ENCODE measurements at places on chromosomes 6 and 20. TPM values are rescaled to one million over a fixed set of nuclear protein-coding genes. Genes with fewer than 3 reads are reported as not detected.

- DNase-seq, result no peak
Observed at GRCh38 chr6:163661272-163661671, 246.8 kb downstream of the QKI start.

- DNase-seq, result no peak
Observed at GRCh38 chr6:123042401-123042800, 46.4 kb downstream of the CLVS2 start.

GRCh38 chr6:14851281-14851680 is 394.6 kb upstream of the JARID2 start:
- no peak for DNase-seq

- DNase-seq, result no peak
Observed at GRCh38 chr6:38755207-38755606, 40.1 kb downstream of the DNAH8 start.

GRCh38 chr20:63495741-63496595 is 2.9 kb downstream of the EEF1A2 start:
- peak; percentile 87 for DNase-seq

GRCh38 chr6:140276133-140276532 is 901.7 kb upstream of the CITED2 start:
- no peak for DNase-seq

DNA sequence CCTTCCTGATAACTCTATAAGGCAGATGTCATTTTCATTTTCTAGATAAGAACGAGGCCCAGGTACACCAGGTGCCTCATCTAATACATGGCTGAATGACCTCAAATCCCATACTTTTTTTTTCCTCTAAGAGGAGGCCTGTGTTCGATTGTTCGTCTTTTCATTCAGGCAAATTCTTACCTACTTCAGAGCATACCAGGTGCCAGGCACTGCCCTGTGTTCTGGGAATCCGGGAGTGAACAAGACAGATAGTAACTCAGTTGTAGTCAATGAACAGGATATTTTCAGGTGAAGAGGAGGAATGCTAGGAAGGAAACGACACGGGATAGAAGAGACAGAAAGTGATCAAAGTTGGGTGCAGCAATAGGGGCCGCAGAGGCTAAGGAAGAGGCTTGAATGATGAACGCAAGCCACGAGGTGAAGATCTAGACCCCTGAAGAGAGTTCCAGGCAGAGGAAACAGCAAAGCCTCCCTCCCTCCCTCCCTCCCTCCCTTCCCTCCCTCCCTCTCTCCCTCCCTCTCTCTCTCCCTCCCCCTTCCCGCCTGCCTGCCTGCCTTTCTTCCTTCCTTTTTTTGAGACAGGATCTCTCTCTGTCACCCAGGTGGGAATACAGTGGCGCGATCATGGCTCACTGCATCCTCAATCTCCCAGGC is 150.1 kb upstream of the ZNF217 start:
- DNase-seq, result no peak

DACT2 gene
- 4.9 TPM for total RNA-seq

PMEPA1 gene
- total RNA-seq, result 29.8 TPM

ACTL10 gene
- 1.5 TPM for total RNA-seq

DNA sequence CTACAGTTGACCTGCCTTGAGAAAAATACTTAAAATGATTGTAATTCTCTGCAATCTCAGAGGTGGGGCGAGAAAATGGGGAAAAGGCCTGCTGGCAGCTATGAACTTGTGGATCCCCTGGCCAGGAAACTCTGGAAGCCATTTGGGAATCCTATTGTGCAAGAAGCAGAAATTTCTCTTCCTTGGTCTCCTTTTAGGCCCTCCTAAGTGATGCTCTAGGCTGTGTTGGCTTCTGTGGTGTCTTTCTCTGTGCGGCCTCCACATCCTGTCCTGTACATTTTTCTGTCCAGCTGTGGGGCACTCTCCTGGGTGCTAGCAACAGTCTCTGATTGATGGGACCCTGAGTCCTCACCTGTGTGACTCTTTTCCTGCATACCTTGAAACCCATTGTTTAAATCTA is 290.9 kb downstream of the FARS2 start:
- no peak for DNase-seq

CGA gene
- total RNA-seq, result not detected

APOBEC2 gene
- not detected for total RNA-seq

MACROD2 gene
- 3.5 TPM for total RNA-seq

GRCh38 chr6:157169656-157170055 is 153.7 kb downstream of the TMEM242 start:
- no peak for DNase-seq

DNA sequence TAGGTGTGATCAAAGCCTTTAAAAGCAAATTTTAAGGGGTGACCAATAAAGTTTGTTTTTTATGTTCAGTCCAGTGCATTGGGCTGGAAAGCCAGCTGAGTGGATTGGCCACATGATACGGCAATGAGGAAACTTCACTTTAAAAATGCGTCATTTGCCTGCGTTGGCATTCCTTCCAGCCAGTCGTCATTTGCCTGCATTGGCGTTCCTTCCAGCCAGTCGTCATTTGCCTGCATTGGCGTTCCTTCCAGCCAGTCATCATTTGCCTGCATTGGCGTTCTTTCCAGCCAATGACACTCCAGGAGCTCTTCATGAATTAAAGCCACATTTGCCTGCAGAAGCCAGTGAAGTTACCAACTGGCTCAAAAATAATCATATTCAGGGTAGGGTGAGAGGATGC is 378.6 kb downstream of the SMOC2 start:
- no peak for DNase-seq

TJAP1 gene
- 40.8 TPM for total RNA-seq

- no peak for DNase-seq
Observed at GRCh38 chr6:125008957-125009356, 46.7 kb downstream of the RNF217 start.

DNA sequence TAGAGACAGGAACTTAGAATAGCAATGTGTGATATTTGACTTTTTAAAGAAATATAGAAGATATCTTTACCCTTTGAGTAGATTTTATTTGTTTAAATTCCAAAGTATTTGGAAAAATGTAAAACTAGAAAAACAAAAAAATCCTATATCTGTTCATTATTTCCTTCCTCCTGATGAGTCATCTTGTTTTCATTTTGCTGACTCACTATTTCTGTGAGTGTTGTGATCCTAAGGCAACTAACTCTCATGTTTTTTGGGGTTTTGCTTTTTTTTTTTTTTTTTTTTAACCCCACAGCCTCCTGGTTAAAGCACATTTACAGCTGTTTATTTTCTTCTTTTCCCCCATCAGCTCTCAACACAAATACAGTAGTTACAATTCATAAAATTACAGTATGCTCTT is 37.8 kb upstream of the THEMIS start:
- no peak for DNase-seq

- DNase-seq, result no peak
Observed at GRCh38 chr6:47836639-47837038, 54.8 kb downstream of the OPN5 start.

TMEM200A gene
- 10.4 TPM for total RNA-seq

DNA sequence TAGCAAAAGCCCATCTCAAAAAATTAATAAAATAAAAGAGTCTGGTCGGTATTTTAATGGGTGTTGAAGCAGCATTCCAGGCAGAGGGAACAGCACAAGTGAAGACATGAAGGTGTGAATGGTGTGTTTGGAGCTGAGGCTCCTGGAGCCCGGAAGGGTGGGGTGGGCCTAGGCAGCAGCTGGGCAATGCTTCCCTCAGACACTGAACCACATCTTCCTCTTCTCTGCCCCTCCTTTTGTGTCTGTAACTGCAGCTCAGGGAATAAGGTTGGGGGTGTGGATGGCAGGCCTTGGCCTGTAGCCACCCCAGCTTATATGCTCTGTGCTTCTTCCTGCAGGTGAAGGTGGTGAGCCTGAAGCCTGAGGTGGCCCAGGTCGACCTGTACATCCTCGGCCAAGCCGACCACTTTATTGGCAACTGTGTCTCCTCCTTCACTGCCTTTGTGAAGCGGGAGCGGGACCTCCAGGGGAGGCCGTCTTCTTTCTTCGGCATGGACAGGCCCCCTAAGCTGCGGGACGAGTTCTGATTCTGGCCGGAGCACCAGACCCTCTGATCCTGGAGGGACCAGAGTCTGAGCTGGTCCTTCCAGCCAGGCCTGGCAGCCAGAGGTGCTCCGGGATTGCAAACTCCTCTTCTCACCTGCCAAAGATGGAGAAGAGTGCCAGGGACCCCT is 26.6 kb downstream of the POFUT1 start:
- DNase-seq, result no peak

RSPO3 gene
- not detected for total RNA-seq

- DNase-seq, result no peak
Observed at GRCh38 chr6:113185299-113185698, 671.8 kb upstream of the MARCKS start.

FILIP1 gene
- total RNA-seq, result 5.1 TPM

RRAGD gene
- 25.4 TPM for total RNA-seq

- no peak for DNase-seq
Observed at GRCh38 chr6:169225131-169225576, 28.5 kb downstream of the THBS2 start.

- DNase-seq, result no peak
Observed at GRCh38 chr6:167497428-167498056, 172.7 kb downstream of the TTLL2 start.

SOX18 gene
- 0.81 TPM for total RNA-seq

NRSN1 gene
- not detected for total RNA-seq

ZSCAN23 gene
- 9.0 TPM for total RNA-seq

DNA sequence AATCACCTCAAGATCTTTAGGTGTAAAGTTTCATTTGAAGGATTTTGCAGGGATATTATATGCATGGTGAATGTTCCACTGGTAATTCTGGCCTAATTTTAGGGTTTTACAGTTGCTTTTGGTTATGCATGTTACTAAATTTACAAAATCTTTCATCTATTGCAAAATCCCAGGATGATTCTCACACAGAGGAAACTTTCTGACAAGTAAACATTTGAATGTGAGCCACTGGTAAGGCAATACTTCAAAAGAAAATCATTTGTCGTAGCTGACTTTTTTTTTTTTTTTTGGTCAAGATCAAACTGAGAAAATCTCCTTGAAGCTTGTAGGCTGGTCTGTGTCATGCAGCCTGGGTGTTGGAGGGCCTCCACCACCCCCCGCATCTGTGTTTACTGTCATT is 141.9 kb upstream of the EXOC2 start:
- no peak for DNase-seq

AURKA gene
- total RNA-seq, result 103 TPM

DNA sequence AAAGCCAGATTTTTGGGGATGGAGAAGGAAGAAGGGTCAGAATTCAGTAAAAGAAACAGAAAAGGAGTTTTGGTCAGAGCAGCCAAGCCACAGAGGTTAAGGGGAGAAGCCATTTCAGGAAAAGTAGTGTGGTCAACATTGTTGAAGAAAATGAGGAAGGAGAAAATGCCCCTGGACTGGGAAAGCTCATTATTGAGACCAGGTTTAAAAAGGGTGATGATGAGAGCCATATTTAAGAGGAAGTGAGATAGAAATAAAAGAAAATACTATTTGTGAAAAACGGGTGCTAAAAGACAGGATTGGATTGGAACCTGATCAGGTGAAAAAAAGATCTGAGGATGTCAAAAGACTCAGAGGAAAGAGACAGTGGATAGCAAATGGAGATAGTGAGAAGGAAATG is 75.8 kb downstream of the CEP162 start:
- DNase-seq, result no peak

- DNase-seq, result no peak
Observed at GRCh38 chr6:21241231-21242130, 352.1 kb upstream of the SOX4 start.

DNA sequence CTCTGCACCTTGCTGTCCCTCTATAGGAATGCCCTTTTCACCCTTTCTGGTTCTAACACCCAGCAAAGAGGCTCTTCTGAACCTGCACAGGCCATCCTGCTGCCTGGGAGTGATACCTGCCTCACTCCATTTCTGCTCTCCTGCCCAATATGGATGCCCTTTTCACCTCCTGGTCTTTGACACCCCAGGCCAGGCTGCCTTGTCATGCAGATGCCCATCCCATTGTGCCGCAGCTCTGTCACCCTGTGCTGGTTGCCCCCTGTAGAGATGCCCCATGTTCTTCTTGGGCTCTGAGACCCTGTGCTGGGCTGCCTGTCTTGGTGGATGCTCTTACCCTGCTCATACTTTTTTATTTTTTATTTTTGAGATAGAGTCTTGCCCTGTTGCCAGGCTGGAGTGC is 95.3 kb downstream of the CDKAL1 start:
- DNase-seq, result no peak

GRCh38 chr6:149476789-149477455 is 7.9 kb downstream of the ZC3H12D start:
- no peak for DNase-seq

HLA-DQB1 gene
- 3.8 TPM for total RNA-seq

PAX1 gene
- not detected for total RNA-seq

DNA sequence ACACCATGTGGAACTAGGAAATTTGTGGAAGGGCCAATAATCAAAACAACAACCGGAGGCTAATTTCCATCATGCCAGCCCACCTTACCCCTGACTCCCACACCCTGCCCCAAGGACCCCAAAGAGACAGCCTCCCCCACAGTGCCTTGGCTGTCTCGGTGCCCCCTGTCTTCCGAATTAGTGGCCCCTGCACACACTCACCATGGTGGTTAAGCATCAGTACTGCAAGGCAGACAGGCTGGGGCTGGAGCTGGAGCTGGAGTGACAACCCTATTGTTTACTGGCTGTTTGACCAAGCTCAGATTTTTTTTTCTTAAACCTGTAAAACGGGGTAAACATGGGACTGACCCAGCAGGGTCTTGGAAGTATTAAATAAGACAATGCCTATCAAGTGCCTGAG is 238.0 kb downstream of the TFAP2C start:
- DNase-seq, result no peak

GRCh38 chr6:8195714-8196102 is 93.4 kb upstream of the EEF1E1 start:
- DNase-seq, result no peak

DNA sequence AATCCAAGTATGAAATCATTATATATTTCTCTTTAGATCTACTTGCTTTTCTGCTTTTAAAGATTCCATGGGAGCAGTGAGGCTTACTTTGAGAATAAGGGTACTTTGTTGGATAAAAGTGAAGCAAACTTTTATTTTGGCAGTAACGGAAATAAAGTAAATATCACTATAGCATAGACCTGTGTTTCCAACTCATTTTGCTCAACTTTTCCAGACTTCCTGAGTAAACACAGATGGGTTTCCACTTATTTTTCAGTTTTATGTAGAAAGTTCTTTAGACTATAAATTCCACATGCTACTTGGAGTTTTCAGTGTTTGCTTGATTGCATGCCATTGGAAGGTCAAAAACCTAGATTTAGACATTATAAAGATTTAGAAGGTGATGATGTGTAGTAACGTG is 6.2 kb downstream of the STX16 start:
- DNase-seq, result no peak

- no peak for DNase-seq
Observed at GRCh38 chr6:46502486-46503119, 11.4 kb upstream of the RCAN2 start.

All from WTC11 (cell line).